ENCODE measurements at places on chromosomes 16 and 17. TPM values are rescaled to one million over a fixed set of nuclear protein-coding genes. Genes with fewer than 3 reads are reported as not detected.

GRCh38 chr16:2512735-2513404 lies 882 bp upstream of the ATP6V0C start:
- H3K27me3 ChIP-seq: no peaks in the 10 kb centered on the region
- peaks cover 84% of the 10 kb centered on the region for H3K4me1 ChIP-seq
- H3K27ac ChIP-seq: peak overlapping the region; percentile 100
- DNase-seq: peak; percentile 86
- H3K36me3 ChIP-seq: no peaks in the 10 kb centered on the region

DNA sequence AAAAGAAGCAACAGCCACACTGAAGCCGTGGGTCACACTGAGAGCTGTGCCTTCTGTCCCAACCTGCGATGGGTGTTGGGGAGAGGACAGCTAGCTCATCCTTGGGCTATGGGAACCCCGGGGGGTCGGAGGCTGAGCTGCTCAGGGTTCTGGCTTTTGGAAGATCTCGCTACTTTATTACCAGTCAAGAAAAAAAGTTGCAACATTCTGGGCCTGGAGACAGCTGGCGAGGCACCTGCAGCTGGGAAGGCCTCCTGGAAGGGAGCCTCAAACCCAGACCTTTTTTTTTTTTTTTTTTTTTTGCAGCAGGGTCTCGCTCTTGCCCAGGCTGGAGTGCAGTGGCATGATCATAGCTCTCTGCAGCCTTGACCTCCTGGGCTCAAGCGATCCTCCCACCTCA lies 24.9 kb downstream of the TPSD1 start:
- DNase-seq: no peak
- H3K27ac ChIP-seq: no peak overlapping the region
- no peaks in the 10 kb centered on the region for H3K27me3 ChIP-seq

TNFRSF17 gene
- 20.1 TPM for total RNA-seq

- peaks cover 33% of the 10 kb centered on the region for H3K4me1 ChIP-seq
- no peak for DNase-seq
- no peaks in the 10 kb centered on the region for H3K36me3 ChIP-seq
- no peak overlapping the region for H3K4me3 ChIP-seq
- no peaks in the 10 kb centered on the region for H3K27me3 ChIP-seq
These were observed 37.4 kb downstream of the SRL start for GRCh38 chr16:4204521-4204920.

POLR2A gene
- 173 TPM for total RNA-seq

DNA sequence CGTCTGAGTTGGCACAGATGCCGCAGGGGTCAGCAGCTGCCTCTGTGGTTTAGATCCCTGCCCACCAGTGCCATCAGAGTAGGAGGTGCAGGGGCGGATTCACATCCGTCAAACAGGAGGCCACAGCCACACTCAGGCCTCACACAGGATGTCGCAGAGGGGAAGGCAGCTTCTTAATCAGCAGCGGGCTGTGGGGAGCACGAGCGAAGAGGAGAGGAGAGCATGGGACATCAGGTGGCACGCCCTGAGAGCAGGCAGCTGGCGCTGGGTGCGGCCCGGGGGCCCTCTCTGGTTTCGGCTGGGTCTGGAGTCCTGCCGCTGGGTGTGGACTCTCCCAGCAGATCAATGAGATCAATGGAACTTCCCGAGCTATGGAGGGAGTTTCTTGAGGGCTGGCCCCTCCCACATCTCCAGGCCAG lies 9.6 kb downstream of the LLGL2 start:
- H3K27ac ChIP-seq: peak overlapping the region; percentile 58
- no peak overlapping the region for H3K4me3 ChIP-seq
- no peaks in the 10 kb centered on the region for H3K36me3 ChIP-seq
- peaks cover 2% of the 10 kb centered on the region for H3K4me1 ChIP-seq

OR3A3 gene
- total RNA-seq: not detected

FZD2 gene
- 1.7 TPM for total RNA-seq

DNA sequence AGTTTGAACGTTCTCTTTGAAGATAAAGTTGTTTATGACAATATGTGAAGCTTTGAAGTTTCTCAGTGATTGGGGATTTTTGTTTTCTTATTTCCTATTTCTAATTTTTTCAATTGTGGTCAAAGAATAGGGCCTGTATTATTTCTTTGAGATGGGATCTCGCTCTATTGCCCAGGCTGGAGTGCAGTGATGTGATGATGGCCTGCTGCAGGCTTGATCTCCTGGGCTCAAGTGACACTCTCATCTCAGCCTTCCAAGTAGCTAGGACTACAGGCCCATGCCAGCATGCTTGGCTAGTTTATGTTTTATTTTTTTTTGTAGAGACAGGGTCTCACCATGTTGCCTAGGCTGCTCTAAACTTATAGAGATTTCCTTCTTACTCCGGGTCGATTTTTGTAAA lies 11.7 kb upstream of the ANKRD40CL start:
- no peak overlapping the region for H3K27ac ChIP-seq
- H3K36me3 ChIP-seq: no peaks in the 10 kb centered on the region
- H3K27me3 ChIP-seq: no peaks in the 10 kb centered on the region
- no peak for DNase-seq
- peaks cover 24% of the 10 kb centered on the region for H3K4me1 ChIP-seq
- no peak overlapping the region for H3K4me3 ChIP-seq

C1QL1 gene
- total RNA-seq: not detected

GRCh38 chr16:84313921-84314320 lies 19.2 kb downstream of the WFDC1 start:
- DNase-seq: no peak
- no peak overlapping the region for H3K27ac ChIP-seq
- no peak overlapping the region for H3K4me3 ChIP-seq

GRCh38 chr16:74522160-74522559 lies 84.8 kb downstream of the GLG1 start:
- no peak for DNase-seq
- H3K27me3 ChIP-seq: no peaks in the 10 kb centered on the region
- H3K36me3 ChIP-seq: peaks cover 13% of the 10 kb centered on the region
- H3K4me3 ChIP-seq: no peak overlapping the region

MYADML2 gene
- total RNA-seq: not detected

DGKE gene
- 14.3 TPM for total RNA-seq

EFNB3 gene
- 0.60 TPM for total RNA-seq

DNA sequence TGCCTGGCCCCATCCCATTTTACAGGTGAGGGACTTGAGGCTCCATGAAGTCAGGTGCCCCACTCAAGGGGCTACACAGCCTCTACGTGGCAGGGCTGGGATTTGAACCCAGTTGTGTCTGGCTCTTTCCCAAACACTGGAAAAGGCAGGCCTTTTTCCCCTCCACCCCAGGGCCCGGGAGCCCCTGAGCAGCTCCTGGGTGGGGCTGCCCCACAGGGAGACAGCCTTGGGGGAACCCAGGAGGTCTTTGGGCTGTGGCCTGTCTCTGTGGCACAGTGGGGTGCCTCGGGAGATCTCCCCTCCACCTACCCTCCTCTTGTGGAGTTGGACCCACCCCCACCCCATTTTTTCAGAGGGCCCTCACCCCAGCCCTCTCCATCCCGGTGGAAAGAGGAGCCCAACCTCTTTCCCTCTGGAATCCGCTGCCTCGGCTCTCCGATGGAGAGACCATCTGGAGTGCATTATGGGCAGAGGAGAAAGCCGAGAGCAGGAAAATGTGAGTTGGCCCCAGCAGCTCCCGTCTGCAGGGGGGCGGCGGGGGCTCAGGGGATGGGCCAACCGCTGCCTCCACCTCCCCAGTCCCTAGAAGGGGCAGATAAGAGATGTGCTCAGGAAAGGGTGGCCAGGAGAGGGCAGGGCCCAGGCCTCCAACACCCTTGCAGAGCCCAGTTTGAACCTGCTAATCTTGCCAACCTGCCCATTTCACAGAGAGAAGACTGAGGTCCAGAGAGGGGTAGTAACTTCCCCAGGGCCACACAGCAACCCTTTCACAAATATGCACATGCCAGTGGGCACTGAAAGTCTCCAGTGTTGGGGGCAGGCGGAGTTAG lies 15.4 kb upstream of the TMEM92 start:
- H3K4me3 ChIP-seq: no peak overlapping the region
- no peaks in the 10 kb centered on the region for H3K27me3 ChIP-seq
- no peak overlapping the region for H3K27ac ChIP-seq

DNA sequence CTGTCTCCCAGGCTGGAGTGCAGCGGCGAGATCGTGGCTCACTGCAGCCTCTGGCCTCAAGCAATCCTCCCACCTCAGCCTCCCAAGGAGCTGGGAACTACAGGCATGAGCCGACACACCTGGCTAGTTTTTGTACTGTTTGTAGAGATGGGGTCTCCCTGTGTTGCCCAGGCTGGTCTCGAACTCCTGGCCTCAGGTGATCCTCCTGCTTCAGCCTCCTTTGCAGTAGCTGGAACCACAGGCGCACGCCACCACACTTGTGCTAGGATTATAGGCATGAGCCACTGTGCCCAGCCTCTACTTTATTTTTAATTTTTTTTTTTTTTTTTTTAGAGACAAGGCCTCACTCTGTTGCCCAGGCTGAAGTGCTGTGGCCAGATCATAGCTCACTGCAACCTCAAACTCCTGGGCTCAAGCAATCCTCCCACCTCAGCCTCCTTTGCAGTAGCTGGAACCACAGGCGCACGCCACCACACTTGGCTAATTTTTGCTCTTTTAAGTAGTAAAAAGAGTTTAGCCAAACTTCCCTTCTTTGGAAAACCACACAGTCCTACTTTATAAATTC lies 4.4 kb downstream of the NTAN1 start:
- peak overlapping the region; percentile 8 for H3K27ac ChIP-seq
- peaks cover 48% of the 10 kb centered on the region for H3K4me1 ChIP-seq
- DNase-seq: no peak

- H3K27me3 ChIP-seq: no peaks in the 10 kb centered on the region
- H3K4me3 ChIP-seq: no peak overlapping the region
- no peaks in the 10 kb centered on the region for H3K36me3 ChIP-seq
- no peaks in the 10 kb centered on the region for H3K4me1 ChIP-seq
- no peak for DNase-seq
These were observed 718.1 kb upstream of the SOX9 start for GRCh38 chr17:71402661-71403141.

DNA sequence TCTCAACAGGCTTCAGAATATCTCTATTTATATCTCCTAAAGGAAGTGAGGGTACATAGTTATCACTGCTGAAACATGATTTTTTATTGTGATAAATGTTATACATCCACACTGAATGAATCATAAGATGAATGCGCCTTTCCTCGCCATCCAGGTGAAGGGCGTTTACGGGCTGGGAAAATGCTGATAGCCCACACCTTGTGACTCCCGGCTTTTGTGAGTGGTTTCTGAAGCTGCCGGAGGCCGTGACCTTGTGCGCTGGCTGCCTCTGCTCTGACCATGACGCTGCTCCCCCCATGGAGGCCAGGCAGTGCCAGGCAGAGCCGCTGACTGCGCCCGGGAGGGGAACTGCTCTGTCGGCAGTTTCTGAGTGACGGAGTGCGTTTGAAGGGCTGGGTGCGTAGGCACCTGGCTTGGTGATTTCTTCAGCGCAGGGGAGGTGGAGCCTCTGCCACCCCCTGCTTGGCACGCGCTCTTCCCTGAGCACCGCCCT lies 97.2 kb downstream of the RAP1GAP2 start:
- no peak overlapping the region for H3K27ac ChIP-seq
- H3K27me3 ChIP-seq: no peaks in the 10 kb centered on the region
- peaks cover 7% of the 10 kb centered on the region for H3K36me3 ChIP-seq
- DNase-seq: no peak
- no peaks in the 10 kb centered on the region for H3K4me1 ChIP-seq

DNA sequence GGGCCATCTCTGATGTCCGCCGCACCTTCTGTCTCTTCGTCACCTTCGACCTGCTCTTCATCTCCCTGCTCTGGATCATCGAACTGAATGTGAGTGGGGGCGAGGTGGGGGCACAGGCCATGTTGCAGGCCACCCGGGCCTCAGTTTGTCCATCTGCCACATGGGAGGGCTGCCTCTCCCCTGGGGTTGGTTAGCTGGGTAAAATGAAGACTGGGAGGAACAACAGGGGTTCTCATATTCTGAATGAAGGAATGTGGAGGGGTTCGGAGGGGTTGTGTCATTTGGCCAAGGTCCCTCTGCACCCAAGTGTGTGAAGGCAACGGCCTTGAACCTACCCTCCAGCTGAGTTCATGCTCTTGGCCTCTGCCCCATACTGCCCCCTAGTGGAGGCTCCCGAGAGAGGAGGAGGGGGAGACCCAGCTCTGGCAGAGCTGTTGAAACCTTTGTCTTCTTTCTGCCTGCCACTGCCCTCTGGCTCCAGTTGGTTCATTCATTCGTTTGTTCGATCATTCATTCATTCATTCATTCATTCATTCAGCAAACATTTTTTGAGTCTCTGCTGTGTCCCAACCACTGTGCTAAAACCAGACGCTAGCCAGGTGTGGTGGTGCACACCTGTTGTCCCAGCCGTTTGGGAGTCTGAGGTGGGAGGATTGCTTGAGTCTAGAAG lies 11.4 kb upstream of the TCAP start:
- peaks cover 3% of the 10 kb centered on the region for H3K36me3 ChIP-seq
- no peak overlapping the region for H3K27ac ChIP-seq

ZG16 gene
- not detected for total RNA-seq

DNA sequence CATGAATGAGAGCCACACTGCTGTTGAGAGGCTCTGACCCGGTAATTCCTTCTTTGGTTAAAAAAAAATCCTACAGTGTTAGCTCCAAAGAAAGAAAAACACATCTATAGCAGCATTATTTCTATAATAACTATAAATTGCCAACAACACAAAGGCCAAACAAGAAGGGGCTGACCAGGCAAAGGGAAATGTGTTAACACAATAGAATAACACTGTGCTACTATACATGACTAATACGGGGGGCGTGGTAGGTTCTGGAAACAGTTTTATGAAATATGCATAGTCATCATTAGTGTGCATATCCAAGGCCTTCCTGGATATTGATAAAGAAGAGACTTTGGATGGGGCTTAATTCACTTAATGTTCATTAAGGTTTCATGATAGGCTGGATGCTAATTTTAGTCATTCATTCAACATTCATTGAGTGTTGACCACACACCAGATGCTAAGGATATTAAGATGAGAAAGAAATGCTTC lies 50.0 kb upstream of the CCL1 start:
- no peak for DNase-seq
- H3K27ac ChIP-seq: no peak overlapping the region
- H3K4me3 ChIP-seq: no peak overlapping the region
- H3K27me3 ChIP-seq: no peaks in the 10 kb centered on the region

FBXW10B gene
- 0.83 TPM for total RNA-seq

- H3K36me3 ChIP-seq: no peaks in the 10 kb centered on the region
- no peak for DNase-seq
- no peak overlapping the region for H3K4me3 ChIP-seq
- H3K27ac ChIP-seq: no peak overlapping the region
- H3K4me1 ChIP-seq: no peaks in the 10 kb centered on the region
These were observed 131.9 kb upstream of the SHISA6 start for GRCh38 chr17:11109106-11109505.

DNA sequence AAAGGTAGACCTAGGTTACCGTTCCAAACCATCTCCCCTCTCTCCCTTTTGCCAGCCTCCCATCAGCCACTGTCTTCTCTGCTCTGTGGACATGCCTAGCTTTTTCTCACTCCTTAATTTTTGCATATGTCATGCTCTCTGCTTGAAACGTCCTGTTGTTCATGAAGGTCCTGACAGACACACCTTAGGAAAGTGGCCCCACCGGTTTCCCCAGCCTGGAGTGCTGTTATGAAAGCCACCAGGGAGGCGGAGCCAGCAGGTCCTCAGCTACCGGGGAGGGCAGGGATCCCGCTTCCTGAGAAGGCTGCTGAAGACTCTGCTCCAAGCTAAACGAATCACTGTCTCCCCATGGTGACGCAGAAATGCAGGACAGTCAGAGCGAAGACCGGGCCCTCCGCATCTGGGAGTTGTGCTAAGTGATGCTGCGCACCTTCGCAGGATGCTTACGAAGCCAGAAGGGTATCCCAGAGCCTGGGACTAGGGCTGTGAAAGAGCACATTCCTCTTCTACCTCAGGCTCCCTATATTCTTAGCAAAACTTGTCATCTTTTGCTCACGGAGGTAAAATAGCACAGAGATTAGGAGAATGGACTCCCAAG lies 2.3 kb upstream of the SLC16A11 start:
- peaks cover 34% of the 10 kb centered on the region for H3K27me3 ChIP-seq
- peak overlapping the region; percentile 33 for H3K4me3 ChIP-seq
- peaks cover 61% of the 10 kb centered on the region for H3K4me1 ChIP-seq
- peak overlapping the region; percentile 2 for H3K27ac ChIP-seq

Measured in spleen (tissue), 13 donors.